Gastrocnemius medialis (tissue), 4 donors: ENCODE measurements at places on chromosomes 16 and 17.
A peak's percentile ranks its signal among the peaks of the same experiment; 100 is the strongest.

DNA sequence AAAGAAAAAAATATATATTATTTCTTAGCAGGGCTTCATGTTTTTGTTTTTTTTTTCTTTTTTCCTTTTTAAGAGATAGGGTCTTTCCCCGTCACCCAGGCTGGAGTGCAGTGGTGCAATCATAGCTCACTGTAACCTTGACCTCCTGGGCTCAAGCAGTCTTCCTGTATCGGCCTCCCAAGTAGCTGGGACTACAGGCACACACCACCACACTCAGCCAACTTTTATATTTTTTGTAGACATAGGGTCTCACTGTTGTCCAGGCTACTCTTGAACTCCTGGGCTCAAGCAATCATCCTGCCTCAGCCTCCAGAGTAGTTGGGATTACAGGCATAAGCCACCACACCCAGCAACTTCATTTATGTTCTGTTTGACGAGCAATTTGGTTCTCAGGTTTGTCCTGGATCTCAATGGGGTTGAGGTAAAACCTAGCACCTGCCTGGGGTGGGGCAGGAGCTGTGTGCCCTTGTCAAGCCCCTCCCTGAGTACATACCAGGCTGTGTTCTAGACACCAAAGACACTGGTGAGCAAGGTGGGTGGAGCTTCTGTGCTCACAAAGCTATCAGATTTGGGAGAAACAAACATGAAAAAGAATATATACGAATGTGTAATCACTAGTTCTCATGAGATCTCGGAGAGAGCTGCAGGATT lies 19.2 kb downstream of the GPT2 start:
- no peak for DNase-seq

- DNase-seq, result peak; percentile 11
These were observed 172.0 kb upstream of the CHMP6 start for GRCh38 chr17:80819422-80820164.

- no peak for DNase-seq
These were observed 13.6 kb upstream of the PPM1D start for GRCh38 chr17:60586288-60586974.

- DNase-seq, result no peak
These were observed 16.0 kb upstream of the SCNN1B start for GRCh38 chr16:23286131-23286532.

DNA sequence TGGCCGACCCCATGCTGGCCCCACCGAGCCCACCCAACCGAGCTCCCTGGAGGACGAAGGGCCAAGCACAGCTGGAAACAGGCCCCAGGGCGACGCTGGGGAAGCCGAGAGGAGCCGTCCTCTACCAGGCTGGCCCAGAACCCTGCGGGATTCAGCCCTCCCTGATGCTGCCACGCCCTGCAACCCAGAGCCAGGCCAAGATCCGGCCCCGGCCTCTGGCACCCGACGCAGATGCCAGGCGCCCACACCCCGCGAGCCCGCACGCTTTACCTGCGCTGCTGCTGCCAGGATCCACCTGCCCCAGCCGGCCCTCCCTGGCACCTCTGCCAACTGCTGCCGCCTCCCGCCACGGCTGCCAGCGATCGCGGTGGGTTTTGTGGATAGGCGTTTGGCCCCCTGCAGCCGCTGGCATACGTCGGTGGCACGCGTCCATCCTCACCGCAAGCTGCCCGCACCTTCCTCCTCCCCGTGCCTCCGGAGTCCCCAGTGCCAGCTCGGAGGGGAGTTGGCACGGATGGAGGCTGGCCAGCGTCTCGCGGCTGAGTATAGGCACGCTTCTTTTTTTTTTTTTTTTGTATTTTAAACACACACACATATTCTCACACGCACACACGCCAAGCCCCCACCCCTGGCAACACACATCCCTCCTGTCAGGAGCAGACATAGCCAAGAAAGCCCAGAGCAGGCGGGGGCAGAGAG lies 41.3 kb upstream of the ACSF3 start:
- no peak for DNase-seq

DNA sequence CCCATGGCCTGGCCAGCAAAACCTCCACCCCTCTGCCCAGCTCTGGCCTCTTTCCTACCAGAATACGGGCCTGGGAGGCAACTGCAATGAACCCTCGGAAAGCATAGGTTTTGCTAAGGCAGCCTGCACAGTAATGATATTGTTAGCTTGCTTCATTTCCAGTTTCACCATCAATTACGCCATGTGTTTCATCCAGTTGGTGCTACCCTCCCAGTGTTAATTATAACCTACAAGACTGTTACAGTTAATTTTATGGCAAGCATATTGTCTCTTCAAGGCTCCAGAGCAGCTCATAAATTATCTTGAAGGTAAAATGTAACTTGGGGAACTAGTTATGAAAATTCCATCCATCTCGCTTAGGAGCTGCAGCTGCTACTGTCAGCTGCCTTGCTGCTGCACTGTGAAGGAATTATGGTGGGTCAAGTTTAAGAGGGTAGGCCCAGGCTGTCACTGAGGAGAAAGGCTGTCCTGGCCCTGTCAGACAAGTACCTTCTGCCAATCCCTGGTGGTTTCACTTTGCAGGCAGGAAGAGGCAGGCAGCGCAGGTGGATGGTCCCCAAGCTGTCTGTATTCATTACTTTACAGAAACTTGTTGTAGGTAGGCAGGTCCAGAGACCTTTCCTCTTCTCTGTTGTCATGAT lies 242.9 kb downstream of the FTO start:
- no peak for DNase-seq

- DNase-seq, result no peak
These were observed 26.5 kb upstream of the SPNS3 start for GRCh38 chr17:4407216-4407615.

DNA sequence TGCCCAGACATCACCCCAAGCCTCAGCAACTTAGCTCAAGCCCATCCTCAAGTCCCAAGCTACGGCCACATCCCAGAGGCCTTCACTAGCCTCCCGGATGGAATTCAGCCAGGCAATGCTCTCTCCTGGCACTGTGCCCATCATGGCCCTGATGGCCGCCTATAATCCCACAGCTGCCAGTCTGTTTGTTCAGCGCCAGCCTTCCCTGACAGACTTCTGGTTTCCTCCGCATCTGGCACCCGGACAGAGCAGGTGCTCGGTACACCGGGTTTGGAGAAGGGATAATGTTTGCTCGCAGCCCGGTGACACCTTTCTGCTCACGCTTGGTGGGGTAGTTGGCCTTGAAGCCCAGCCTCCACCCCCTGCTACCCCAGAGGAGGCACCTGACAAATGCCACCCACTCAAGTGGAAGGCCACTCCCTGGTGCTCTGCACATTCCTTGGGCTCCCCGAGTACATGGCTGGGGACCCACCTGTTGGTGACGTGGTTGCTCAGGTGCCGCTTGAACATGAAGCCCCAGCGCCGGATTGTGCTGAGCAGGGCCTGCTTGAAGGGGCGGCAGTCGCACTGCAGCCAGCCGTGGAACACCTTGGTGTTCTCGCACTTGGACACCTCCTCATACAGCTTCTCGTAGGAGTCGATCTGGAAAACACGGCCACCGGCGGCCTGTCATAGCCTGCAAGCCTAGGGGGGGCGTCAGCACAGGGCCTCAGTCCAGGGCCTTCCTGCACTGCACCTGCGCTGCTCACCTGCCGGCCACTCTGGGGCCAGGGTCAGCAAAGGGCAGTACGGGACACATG lies 47.1 kb downstream of the DNAH17 start:
- DNase-seq, result no peak

GRCh38 chr16:68655806-68656205 lies 10.7 kb downstream of the CDH3 start:
- no peak for DNase-seq

- no peak for DNase-seq
These were observed 146.4 kb downstream of the SOCS1 start for GRCh38 chr16:11109566-11109965.

GRCh38 chr17:67549820-67550219 lies 167.9 kb upstream of the NOL11 start:
- DNase-seq, result no peak

- DNase-seq, result no peak
These were observed 12.6 kb upstream of the SLC12A3 start for GRCh38 chr16:56852401-56852730.

- no peak for DNase-seq
These were observed 108.0 kb downstream of the ZNF18 start for GRCh38 chr17:11889266-11889665.

DNA sequence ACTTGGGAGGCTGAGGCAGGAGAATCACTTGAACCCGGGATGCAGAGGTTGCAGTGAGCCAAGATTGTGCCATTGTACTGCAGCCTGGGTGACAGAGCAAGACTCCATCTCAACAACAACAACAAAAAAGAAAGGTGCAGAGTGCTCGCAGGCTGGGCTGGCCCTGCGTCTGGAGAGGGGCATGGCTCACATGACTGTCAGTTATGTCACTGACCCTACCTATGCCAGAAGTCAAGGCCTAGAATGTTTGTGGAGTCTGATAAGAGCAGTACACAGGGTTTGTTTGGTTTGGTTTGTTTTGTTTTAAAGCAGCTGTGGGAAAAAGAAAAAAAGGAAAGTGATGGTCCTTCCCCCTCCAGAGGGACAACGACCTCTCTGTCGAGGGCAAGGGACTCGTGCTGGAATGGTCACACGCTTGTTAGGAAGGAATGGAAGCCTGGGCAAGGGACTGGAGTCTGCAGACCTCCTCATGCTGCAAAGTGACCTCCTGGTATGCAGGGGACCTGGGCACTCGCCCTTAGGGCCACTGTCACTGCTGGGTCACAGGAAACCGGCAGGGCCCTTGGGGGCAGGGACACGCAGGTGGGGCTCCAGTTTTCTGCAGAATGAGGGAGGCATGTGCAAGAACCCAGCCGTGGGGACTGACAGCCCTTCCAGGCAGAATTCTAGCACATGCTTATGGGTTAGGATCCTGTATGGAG lies 10.1 kb upstream of the OSGIN1 start:
- no peak for DNase-seq

- DNase-seq, result no peak
These were observed 11.0 kb upstream of the GPT2 start for GRCh38 chr16:46873201-46873600.

DNA sequence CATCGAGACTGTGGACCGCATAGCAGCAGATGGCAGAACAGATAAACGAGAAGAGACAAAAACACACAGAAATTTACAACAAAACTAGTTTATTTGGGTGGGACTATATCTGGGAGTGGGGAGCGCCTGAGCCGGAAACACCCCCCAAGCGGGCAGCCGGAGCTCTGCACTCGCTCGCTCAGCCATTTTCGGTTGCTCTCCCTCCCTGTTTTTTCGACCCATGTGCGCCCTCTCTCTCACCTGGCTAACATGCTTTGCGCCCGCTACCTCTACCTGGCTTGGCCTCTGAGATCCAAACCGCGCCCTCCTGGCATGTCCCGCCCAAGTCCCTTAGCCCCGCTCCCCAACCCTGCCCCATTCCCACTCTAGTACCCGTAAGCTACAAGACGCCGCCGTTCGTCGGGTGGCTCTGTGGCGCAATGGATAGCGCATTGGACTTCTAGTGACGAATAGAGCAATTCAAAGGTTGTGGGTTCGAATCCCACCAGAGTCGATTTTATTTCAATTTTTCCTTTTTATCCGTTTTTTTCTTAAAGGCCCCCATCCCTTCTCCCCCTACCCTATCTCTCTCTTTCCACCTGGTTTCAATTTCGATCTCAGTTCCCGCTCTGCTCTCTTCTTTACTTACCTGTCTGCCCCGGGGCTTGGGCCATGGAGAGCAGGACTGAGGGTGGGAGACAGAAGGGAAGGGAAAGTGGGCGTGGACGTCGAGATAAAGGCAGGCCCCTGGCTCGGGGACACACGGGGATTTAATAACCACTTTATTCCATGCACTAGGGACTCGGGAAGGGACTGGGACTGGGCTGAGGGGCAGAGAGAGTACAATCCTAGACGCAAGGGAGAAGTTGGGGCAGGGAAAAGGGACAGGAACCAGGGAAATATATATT lies 2.4 kb upstream of the ALOXE3 start:
- no peak for DNase-seq

DNA sequence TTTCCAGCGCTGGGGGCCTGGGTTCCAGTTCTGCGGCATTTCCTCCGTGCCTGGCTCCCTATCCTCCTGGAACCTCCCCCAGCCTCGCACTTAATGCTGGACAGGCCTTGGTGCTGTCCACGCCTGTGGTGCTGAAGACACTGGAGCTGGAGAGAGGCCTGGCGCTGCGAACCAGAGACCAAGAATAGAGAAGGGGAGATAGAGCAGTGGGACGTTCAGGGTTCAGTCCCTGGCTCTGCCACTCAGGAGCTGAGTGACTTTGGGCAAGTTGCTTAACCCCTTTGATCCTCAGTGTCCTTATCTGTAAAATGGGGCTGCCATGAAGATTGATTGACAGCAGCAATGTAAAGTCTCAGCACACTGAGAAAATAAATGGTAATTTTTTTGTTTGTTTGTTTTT lies 11.9 kb downstream of the SBK1 start:
- DNase-seq, result no peak

DNA sequence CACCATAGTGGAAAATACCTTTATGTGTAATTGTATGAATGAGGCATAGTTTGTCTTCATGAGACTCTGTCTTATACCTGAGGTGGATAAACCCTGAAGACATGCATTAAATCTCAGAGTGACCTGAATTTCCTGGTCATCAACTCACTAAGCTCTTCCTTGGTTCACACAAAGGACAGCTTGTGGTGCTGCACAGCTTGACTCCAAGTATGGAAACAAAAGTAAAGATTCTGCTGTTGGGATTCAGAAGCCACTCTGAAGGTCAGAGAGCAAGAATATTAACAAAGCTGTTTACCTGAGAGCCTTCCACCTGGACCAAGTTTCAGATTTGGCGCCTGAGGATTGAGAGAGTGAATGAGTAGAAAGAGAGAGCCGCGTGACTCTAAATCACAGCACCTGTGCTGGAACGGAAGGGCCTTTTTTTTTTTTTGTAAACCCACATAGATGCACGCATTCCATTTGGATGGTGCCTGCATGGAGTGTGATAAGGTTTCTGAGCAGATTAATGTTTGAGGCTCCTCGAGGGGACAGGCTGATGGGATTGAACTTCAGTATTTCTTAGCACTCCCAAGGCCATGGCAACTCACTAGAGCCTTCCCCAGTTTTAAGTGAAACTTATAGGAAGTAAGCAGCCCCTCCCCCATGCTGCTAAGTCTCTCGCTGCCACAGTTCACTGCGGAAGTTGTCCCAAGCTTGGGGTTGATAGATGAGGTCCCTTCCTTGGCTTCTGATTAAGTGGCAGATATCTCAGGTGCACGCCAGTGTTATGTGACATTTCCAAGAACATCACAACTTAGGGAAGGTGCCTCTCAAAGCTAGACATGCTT lies 28.7 kb downstream of the CALB2 start:
- DNase-seq, result no peak

- no peak for DNase-seq
These were observed 2.3 kb upstream of the SERPINF1 start for GRCh38 chr17:1759529-1759928.

GRCh38 chr17:44602970-44603369 lies 45.7 kb downstream of the FZD2 start:
- no peak for DNase-seq
